GM23248 (cell line): ENCODE measurements at places on chromosomes 5 and 9. TPM values are rescaled to one million over a fixed set of nuclear protein-coding genes. Genes with fewer than 3 reads are reported as not detected.

CKMT2 gene
- total RNA-seq: not detected in 2 replicates

FOXD4L5 gene
- total RNA-seq: not detected in 2 replicates

PCDHA1 gene
- not detected in 2 replicates for total RNA-seq

PKN3 gene
- total RNA-seq: 0.89 and 2.1 TPM in 2 replicates

SMC5 gene
- 12.5 and 16.4 TPM in 2 replicates for total RNA-seq
